ENCODE measurements at places on chromosomes 7 and 10.

DNA sequence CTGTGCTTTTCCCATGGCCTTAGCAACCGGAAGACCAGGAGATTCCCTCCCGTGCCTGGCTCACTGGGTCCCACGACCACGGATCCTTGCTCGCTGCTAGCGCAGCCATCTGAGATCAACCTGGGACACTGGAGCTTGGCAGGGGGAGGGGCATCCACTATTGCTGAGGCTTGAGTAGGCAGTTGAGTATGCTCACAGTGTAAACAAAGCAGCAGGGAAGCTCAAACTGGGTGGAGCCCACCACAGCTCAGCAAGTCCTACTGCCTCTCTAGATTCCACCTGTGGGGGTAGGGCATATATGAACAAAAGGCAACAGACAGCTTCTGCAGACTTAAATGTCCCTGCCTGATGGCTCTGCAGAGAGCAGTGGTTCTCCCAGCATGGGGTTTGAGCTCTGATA is 697.0 kb downstream of the SORCS1 start:
- no peak for DNase-seq

DNA sequence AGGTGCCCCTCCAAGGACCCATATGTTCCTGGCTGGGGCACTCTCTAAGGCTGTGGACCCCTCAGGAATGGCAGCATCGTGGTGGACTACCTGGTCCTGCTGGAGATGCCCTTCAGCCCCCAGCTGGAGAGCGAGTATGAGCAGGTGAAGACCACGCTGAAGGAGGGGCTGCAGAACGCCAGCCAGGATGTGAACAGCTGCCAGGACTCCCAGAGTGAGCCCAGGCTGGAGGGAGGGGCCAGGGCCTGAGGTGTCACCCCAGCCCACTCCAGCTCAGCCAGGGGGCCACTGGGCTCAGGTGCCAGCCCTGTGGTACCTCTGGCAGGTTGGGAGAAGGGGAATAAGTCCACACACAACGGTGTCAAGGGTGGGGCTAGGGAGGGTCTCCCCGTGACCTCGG is 4.7 kb upstream of the MUC12 start:
- no peak for DNase-seq

DNA sequence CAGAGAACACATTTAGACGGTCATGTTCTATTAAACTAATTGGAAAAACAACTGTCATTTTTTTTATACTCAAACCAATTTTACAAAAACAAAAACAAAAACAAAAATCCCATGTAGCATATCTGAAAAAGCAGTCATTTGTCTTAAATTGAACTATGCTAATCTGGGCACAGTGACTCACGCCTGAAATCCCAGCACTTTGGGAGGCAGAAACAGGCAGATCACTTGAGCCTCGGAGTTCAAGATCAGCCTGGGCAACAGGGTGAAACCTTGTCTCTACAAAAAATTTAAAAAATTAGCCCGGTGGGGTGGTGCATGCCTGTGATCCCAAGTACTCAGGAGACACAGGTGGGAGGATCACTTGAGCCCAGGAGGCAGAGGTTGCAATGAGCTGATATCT is 253.4 kb downstream of the DOCK4 start:
- DNase-seq: no peak

DNA sequence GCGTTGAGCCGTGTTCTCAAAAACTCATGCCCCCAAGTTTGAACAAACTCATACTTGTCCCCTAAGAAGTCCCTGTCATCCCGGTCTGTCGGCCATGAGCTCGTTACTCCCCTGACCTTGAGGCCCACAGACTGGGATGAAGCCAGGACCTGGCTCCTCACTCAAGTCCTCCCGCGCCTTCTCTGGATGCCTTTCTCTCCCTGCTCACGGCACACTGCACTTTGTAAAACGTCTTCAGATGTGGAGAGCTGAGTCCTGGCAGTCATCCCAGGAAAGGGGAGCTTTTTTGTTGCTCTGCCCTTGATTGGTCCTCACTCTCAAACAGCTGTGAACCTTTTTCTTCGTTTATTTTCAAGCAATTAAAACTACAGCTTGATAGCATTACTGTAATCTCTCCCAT is 110.8 kb downstream of the JAZF1 start:
- no peak for DNase-seq

DNA sequence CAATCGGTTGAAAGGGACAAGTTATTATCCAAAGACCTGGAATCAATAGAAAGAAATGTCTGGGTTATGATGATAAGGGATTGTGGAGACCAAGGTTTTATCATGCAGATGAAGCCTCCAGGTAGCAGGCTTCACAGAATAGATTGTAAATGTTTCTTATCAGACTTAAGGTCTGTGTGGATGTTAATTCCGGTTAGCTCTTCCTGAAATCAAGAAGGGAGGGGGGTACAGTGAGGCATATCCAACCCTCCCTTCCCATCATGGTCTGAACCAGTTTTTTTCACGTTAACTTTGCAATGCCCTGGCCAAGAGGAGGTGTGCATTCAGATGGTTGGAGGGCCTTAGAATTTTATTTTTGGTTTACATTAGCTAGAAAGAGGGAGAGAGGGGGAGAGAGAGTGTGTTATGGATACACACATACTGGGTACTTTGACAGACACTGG is 9.8 kb upstream of the LRRC61 start:
- DNase-seq: no peak

- DNase-seq: no peak
These were observed 49.8 kb upstream of the FHIP2A start for GRCh38 chr10:114771749-114772148.

DNA sequence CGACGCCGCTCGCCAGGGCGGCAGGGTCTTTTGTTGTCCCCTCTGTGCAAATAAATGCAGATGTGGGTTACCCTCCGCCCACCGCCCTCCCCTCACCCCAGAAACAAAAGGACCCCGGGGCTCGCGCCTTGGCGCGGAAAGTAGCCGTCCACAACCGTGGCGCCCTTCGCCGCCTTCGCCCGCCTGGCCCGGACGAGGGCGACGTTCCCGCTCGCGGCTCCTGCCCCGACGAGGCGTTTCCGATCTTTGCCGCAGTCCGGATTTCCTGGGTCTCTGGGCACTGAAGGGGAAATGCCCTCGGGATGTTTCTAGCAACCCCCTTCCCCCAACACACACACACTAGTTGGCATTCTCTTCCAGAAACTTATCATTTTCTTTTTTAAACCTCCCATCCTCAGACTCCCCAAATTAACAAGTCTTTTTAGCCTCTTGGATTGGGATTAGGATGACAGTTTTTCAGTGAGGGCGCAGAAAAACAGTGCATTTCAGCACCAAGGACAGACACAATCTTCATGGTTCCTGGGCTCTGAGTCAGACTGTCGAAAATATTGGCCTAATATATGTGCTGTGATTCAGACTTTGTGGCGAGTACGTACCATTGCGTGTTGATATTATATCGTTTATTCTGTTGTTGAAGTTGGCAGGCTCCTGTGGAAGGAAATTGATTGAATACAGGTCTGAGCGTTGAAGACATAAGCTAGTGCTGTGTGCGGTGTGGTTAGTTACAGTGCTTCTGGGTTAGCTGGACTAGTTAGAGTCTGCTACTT is 771 bp downstream of the PHYHIPL start:
- DNase-seq: no peak

DNA sequence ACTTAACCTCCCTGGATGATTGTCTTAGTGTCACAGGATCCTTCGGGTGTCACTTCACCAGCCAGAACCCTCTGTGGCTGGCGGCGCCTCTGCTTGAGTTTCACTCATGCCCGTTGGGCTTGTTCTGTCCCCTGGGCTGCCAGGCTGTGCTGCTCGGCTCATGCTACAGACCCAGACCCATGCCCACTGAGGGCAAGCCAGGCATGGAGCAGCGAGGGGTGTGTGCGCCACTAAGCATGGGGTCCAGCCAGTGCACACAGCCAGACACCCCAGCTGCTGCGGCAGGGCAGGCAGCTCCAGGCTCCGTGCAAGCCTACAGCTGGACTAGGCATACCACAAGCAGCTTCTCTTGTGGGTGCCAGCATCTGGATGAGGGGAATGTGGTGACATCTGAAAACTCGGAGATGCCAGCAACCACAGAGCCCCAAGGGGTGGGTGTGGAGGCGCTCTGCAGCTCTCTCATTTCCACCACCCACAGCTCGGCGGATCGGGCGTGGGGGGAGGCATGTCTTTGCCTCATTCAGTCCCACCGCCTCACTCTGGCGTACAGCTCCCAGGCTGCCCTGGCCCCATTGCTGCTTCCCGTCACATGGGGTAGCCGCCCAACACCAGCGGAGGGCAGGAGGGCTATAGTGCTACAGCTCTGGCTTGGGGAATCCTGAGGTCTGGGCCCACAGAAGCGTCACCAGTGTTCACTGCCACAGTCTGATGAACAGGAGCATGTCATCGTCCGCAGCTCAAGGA is 269.6 kb upstream of the LRGUK start:
- DNase-seq: no peak

DNA sequence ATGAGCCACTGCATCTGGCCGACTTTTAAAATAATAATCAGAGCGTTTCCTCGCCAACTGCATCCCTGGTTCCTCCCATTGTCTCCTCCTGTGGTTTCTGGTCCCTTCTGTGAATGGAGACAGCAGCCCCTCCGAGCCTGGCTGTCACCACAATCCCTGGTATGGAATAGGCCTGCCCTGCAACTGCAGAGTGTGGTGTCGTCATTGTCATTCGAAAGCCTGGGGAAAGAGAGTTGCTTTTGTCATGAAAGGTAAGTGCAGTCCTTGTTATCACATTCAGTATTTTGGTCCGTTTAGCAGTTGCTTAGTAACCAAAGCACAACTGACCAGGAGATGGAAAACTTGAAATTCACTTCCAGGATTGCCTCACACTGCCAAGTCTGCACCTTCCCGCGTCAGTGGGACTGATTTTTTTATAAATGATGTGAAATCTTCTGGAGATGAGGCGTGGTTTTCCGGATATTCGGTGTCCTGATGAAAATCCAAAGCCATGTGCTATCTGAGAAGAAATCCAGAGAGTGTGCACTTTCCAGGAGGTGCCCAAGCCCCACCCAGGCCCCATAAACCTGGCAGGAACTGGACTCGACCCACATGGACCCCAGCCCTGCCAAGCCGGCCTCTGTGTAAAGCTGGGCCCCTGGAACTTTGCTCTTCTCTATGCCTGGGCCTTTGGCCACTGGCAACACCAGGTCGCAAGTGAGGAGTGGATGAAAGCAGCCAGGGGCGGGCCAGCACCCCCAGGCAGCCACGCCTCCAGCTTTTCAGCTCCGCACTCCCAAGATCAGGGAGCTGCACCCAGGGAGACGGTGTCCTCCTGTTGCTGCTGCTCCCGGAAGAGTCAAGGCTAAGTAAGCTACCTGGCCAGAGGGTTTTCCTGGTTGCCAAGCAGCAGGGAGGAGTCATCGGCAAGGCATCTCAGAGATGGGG is 133.7 kb upstream of the SH2B2 start:
- DNase-seq: no peak

DNA sequence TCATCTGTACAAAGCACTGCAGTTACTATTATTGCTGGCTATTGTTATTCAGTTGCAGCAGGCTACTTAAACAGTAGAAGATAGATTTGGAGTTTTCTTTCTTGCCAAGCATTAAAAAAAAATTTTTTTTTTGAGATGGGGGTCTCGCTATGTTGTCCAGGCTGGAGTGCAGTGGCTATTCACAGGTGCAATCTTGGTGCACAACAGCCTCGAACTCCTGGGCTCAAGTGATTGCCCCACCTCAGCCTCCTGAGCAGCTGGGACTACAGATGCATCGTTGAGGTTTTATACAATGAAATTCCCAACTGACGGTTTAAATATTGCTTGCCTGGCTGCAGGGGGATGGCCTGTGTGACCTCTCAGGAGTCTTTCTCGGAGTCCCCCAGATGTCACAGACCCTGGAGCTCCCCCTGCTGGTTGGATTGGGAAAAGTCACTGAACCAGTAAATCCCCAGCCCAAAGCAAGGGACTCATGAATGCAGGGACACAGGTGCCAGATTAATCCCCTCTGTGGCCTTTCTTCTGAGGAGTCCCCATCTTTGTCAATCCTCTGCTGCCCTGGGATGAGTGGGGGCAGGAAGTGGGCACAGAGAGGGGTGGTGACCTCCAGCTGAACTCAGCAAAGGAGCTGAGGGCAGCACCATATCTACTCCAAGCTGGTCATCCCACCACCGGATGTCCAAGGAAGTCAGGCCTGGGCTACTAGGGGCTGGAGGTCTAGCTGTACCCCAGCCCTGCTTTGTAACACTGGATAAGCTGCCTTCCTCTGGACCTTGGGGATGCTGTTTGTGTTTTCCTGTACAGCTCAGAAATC is 149.6 kb downstream of the C10orf105 start:
- DNase-seq: peak; percentile 79

- DNase-seq: no peak
These were observed 54.7 kb downstream of the RBM20 start for GRCh38 chr10:110698782-110699201.

DNA sequence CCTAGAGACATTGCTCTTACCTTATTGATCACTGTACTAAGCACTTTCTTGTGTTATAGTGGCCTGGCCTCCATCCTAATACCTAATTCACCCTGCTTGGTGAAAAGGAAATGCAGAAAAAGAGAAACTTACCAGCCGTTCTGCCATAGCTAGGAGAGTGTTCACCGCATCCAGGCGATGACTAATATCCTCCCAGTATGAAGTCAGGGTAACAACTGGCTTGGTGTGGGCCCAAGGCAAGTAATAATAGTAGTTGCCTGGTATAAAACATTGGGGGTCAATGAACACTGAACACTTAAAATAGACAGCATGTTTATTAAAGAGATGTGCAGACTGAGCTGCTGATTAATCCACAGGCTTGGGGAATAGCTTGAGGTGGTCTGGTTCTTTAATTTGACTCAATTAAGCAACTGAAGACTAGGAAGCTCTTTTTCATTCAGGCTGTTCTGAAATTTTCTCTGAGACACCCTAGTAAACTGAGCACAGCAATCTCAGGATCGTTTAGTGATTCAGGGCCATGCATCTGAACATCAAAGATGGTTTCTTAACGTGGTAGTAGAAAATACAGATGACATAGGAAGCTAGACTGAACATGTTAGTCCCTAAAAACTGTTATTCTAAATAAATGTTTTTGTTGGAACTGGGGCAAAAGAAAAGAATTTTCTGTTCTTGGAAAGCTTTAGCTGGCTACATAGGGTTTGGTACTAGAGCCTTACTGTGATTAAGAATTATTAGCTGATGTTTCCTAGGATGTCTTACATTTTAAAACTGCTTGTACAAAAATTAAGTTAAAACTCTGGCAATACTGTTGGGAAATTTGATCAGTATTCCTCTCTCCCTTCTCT is 102.2 kb downstream of the MYOF start:
- DNase-seq: no peak

DNA sequence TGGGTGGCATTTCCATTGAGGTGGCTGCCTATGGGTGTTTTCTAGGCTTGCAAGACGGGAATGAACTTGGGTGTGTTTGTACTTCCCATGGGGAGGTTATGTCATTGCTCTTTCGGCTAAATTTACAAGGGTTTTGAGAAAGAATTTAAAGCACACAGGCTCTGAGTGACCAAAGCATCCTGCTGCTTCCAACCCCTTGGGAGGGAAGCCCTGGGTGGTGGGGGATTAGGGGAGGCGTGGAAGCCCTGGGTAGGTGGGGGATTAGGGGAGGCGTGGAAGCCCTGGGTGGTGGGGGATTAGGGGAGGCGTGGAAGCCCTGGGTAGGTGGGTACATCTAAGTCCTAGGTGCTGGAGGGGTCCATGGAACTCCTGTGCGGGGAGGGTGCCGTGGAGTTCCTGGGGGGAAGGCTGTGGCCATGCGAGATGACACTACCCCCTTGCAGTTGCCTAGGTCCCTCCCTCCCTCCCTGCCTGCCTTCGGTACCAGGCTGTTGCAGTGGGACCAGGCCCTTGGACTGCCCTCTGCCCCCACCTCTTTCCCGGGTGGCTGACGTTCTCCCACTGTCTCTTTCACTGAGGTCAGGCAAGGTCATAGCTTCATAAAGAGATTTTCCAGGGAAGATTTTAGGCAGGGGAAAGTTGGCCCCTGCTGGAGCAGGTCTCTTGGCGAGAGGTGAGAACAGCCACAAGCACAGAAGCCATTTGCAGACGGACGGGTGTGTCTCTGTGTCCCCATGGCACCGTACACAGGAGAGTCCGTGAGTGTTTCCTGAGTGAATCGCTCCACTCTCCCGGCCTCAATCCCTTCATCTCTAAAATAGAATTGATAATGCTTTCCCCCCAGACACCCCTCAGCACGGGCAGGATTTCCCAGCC is 19.5 kb downstream of the PRF1 start:
- no peak for DNase-seq
